Regular cardiac myocyte (primary cell): ENCODE measurements at places on chromosomes 7 and 10. TPM values are rescaled to one million over a fixed set of nuclear protein-coding genes. Genes with fewer than 3 reads are reported as not detected.

Gene PNLIPRP2
- not detected in 2 replicates for total RNA-seq

Gene MUC3A
- not detected in 2 replicates for total RNA-seq

Gene PON3
- total RNA-seq: under 0.01 TPM in 2 replicates

Gene NEUROD6
- total RNA-seq: not detected in 2 replicates

Gene TIMM23B
- 17.2 and 17.3 TPM in 2 replicates for total RNA-seq

Gene PDLIM1
- total RNA-seq: 18.0 and 26.3 TPM in 2 replicates

Gene DYDC2
- total RNA-seq: not detected in 2 replicates

Gene PTTG1IP2
- not detected in 2 replicates for total RNA-seq

Gene UBE2H
- 55.2 and 73.9 TPM in 2 replicates for total RNA-seq

Gene WNT8B
- total RNA-seq: not detected in 2 replicates

Gene NPM3
- total RNA-seq: 86.0 and 192 TPM in 2 replicates

Gene ATRNL1
- 0.58 and 1.4 TPM in 2 replicates for total RNA-seq

Gene CD36
- 406 and 4,004 TPM in 2 replicates for total RNA-seq

Gene H2AZ2
- total RNA-seq: 106 and 221 TPM in 2 replicates

Gene PKD2L1
- not detected in 2 replicates for total RNA-seq

Gene ATOH7
- under 0.01 and 0.28 TPM in 2 replicates for total RNA-seq

Gene CDHR3
- total RNA-seq: 2.5 and 2.8 TPM in 2 replicates

Gene SLC18A3
- total RNA-seq: under 0.01 TPM in 1 of 2 replicates, not detected in the other

Gene VGF
- total RNA-seq: under 0.01 TPM in 1 of 2 replicates, not detected in the other

Gene TAS2R38
- total RNA-seq: not detected in 2 replicates

Gene NRG3
- under 0.01 and 0.19 TPM in 2 replicates for total RNA-seq

Gene ALKBH4
- 10.7 and 16.3 TPM in 2 replicates for total RNA-seq

Gene PNLIPRP3
- total RNA-seq: not detected in 2 replicates

Gene CLDN4
- 0.85 and 2.7 TPM in 2 replicates for total RNA-seq

Gene SDK1
- total RNA-seq: under 0.01 and 0.19 TPM in 2 replicates

Gene PVRIG
- 0.19 TPM in 1 of 2 replicates, not detected in the other for total RNA-seq
